Tongue (tissue), 3 donors: ENCODE measurements at places on chromosomes 4 and X. TPM values are rescaled to one million over a fixed set of nuclear protein-coding genes. Genes with fewer than 3 reads are reported as not detected.

PDHA2 gene
- total RNA-seq = not detected

DNA sequence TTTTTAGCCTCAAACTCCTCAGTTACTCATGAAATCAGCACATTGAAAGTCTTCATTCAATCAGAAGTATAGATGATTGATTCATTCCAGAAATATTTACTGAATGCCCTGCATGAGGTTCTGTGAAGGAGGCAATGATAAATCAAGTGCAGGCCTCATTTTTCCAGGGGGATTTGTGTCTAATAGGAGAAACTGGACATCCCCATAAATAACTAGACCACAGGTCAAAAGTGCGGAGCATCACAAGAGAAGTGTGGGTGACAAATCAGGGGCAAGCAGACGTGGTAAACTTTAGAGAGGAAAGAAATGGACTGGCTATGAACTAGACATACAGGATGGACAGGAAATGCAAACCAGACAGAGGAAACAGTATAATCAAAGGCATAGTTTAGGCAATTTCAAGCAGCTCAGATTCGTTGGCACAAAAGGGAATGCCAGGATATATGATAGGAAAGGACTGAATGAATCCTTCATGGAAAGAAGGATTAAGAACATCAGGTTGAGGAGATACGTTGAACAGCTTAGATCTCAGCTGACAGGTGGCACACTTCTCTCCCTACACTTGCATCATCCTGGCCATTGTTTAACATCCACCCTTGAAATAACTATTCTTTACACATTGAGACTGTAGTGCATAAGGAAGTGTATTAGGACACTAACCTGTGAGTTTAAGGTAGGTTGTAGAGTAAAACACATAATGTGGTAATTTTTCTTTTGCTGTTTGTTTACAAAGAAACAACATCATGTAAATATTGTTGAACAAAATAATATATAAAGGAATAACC, 69.6 kb upstream of the RASGEF1B start:
- no peak for DNase-seq

- DNase-seq = no peak
These were observed 133.6 kb upstream of the CPEB2 start for GRCh38 chr4:14868426-14869395.

DNA sequence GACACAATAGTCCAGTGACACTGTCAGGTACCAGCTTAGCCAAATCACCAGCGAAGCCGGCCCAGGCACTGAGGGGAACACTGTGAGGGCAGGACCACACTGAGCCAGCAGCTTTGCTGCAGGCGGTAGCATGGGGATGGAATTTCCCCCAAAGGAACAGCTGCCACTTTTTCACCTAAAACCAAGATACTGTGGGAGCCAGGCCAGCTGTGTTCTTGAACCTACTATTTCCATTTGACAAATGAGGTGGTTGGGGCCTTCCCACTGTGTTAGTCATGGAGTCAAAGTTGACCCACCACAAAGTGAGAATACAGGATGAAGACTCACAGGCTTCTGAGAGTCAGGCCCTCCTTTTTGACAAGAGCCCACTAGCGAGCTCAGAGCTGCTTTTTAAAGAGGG, 70.7 kb upstream of the SH3RF1 start:
- peak; percentile 31 for DNase-seq

DNA sequence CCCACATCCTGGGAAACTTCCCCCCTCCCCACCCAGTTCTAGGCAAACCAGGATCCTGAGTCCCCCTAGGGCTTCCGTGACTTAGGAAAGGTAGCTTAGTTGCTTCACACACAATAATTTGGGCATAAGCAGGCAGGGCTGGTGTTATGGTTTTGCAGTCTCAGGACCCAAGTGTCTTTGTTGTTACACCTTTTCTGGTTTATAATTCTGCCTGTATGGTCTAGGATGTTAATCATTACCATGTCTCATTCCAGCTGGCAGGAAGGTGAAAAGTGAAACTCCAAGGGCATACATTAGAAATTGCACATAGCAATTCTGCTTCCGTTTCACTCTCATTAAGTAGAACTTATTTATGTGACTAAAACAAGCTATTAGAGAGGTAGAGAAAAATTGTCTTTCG, 16.8 kb downstream of the UGT8 start:
- DNase-seq = no peak

- no peak for DNase-seq
These were observed 16.2 kb downstream of the PRKX start for GRCh38 chrX:3697220-3697684.

DNA sequence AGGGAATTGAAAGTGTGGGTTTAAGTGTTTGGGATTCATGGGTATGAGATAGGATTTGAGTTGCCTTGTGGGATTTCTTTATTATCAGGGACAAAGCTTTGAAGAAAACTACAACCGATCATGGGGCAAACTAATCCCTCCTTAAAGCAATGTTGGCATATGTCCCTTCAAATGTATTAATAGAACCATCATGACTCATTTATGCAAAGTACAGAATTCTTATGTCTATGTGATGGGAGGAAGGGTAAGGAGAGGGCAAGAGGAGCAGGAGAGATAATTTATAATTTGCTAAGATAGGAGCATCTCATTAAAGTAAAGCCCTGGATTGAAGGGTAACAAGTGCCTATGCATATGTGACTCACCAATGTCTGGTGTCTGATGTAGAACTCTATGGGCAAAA, 94.2 kb downstream of the PHEX start:
- no peak for DNase-seq

DNA sequence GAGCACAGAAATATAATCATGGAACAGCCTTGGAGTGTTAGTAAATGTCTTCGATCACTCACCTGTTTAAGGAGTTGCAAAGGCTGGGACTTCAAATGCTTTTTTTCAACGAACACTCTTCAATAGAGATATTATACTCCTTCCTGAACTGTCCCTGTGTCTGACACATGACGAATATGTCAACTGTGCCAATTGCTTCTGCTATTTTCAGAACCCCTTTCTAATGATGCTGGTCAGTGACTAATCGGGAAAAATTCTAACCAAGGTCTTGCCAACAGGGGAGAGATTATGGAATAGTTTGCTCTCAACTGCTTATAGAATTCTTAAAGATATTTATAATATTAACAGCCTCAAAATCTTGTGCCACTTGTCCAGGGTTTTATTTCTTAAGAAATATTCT, 8.5 kb upstream of the KLHL34 start:
- DNase-seq = no peak

SLIT2 gene
- total RNA-seq = 16.3 TPM

GRCh38 chrX:40154250-40154852, 56.6 kb upstream of the BCOR start:
- peak; percentile 71 for DNase-seq

GRCh38 chr4:112234952-112235609, 3.5 kb downstream of the AP1AR start:
- DNase-seq = peak; percentile 88

DNA sequence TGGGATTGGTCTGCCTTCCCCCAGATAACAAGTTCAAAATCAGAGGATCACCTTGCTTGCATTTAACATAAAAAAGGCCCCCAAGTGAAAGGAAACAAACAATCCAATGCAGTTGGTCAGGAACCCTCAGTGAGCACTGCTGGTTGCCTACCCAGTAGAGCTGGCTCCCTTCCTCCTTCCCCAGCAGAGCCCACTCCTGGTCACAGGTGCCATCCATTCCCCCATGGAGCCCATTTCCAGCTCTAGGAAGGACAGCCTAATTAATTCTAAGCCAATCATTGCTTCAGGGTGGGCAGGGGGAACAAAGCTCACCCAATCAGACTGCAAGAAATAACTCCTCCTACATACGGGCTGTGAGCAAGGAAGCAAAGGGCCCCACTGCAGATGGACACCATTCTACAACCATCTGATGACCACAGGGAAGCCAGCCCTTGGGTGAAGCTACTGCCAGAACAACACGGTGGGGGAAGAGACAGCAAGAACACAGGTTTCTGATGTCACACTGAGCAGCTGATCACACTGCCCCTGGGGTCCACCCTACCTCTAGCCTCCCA, 86.5 kb downstream of the SH3KBP1 start:
- DNase-seq = no peak

- DNase-seq = peak; percentile 33
These were observed 132.1 kb upstream of the NEIL3 start for GRCh38 chr4:177177541-177178081.

- no peak for DNase-seq
These were observed 895 bp upstream of the OPN1LW start for GRCh38 chrX:154142950-154143745.

DNA sequence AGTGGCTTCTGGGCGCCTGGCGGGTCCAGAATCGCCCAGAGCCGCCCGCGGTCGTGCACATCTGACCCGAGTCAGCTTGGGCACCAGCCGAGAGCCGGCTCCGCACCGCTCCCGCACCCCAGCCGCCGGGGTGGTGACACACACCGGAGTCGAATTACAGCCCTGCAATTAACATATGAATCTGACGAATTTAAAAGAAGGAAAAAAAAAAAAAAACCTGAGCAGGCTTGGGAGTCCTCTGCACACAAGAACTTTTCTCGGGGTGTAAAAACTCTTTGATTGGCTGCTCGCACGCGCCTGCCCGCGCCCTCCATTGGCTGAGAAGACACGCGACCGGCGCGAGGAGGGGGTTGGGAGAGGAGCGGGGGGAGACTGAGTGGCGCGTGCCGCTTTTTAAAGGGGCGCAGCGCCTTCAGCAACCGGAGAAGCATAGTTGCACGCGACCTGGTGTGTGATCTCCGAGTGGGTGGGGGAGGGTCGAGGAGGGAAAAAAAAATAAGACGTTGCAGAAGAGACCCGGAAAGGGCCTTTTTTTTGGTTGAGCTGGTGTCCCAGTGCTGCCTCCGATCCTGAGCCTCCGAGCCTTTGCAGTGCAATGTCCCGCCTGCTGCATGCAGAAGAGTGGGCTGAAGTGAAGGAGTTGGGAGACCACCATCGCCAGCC, at the start of gene ATOH1:
ATOH1 (plus strand) TSS at position 422 of the 663 bp plus-strand sequence; CDS start at position 596, 174 bp downstream.
- DNase-seq = peak; percentile 48

SSX4 gene
- total RNA-seq = not detected

WAS gene
- total RNA-seq = 1.6 TPM

PAGE2B gene
- not detected for total RNA-seq

DNA sequence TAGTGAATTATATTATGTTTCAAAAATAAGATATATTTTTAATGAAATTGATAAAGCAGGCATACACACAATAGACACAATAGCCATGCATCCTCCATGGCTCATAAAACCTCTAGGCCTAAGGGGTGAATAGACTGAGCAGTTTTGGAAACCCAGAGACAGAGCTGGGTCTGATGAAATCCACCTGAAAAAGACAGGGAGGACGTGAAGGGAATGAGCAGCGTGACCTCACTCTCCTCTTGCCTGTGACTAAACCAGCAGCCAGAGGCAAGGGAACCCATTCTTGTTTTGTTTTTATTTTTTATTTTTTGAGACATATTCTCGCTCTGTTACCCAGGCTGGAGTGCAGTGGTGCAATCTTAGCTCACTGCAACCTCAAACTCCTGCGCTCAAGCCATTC, 424.4 kb upstream of the FAM241A start:
- no peak for DNase-seq

DNA sequence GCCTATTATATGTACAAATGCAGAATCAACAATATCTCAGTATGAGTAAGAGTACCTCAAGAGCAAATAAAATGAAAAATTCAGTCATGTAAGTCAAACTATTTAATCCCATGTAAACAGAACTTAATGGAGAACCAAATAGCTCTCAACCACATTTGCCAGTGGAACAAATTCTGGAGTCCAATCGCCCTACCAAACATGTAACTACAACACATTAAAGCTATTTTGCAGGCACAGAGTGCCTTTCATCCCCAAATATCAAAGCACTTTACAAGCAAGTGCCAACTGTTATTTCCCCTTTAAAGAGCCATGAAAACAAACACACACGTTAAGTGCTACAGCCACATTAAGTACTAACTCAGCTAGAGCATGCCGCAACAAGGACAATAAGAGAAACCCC, 51.3 kb downstream of the PCDH19 start:
- DNase-seq = no peak

XAGE1A gene
- total RNA-seq = not detected

REELD1 gene
- not detected for total RNA-seq

- DNase-seq = no peak
These were observed 24.1 kb downstream of the FAM47E start for GRCh38 chr4:76275486-76276124.

DNA sequence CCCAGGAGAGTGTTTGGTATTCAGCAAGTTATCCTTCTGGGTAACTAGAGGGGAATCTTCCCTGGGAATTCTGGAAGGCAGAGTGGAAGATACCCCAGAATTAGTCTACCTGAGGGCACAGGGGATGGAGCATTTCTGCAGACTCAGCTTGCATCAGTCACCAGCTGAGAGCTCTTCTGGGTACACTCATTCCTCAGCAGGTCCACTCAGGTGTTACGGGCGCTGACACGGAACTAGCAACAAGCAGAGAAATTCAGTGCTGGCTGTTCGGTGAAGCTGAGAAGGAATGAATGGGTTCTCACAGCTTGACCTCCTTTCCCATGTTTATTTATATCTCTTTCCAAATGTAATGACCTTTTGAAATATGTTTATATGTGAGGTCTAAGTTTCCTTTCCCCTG, 106.0 kb upstream of the PNPLA4 start:
- no peak for DNase-seq

GRCh38 chrX:31508338-31508737, 436.5 kb upstream of the FTHL17 start:
- DNase-seq = peak; percentile 59

PNCK gene
- 0.92 TPM for total RNA-seq

DNA sequence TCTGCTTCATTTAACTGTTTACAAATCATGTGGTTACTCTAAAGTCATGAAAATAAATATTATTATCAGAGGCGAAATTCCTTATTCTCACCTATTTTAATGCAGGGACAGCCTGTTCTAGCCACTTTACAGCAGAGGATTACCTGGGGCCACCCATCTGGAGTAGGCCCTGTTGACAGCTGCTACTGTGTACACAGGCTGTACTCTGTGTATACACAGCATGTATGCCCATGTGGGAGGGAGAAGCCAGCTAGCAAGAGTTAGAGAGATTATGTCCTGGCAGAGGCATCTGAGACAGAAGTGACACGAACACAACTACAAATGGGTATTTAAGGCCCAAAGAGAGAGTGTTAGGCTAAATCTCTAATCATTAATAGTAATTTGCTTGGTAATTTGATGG, 62.1 kb downstream of the GPRIN3 start:
- DNase-seq = peak; percentile 50

DNA sequence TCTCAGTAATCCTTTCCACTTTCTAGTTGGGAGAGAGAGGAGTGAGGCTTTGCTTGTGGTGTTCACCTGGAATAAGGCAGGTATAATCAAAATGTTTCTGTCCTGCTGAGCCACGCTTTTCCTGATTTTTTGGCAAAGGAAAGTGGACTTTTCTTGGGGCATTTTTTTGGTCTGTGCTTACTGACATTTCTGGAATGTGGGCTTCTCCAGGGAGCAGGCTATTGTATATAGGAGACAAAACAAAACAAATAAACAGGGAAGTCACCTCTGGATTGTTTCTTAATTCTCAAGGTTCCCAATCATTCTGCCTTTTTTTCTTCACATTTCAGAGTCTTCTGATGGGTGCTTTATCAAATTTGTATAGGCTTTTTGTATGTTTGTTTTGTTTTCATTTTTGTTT, 25.7 kb upstream of the RP2 start:
- no peak for DNase-seq

MBNL3 gene
- 24.7 TPM for total RNA-seq

- peak; percentile 40 for DNase-seq
These were observed 206.5 kb upstream of the PDE5A start for GRCh38 chr4:119834906-119835612.

PCSK1N gene
- total RNA-seq = 2.5 TPM

GRCh38 chrX:23699636-23700194, 32.4 kb downstream of the PRDX4 start:
- no peak for DNase-seq

- DNase-seq = no peak
These were observed 6.0 kb upstream of the CISD2 start for GRCh38 chr4:102862747-102863146.
